ENCODE measurements at places on chromosomes 12 and 14.

GRCh38 chr14:34044666-34045306, 93.9 kb upstream of the EGLN3 start:
- no peak for DNase-seq

- no peak for DNase-seq
These were observed 35.3 kb downstream of the MSRB3 start for GRCh38 chr12:65313719-65314317.

DNA sequence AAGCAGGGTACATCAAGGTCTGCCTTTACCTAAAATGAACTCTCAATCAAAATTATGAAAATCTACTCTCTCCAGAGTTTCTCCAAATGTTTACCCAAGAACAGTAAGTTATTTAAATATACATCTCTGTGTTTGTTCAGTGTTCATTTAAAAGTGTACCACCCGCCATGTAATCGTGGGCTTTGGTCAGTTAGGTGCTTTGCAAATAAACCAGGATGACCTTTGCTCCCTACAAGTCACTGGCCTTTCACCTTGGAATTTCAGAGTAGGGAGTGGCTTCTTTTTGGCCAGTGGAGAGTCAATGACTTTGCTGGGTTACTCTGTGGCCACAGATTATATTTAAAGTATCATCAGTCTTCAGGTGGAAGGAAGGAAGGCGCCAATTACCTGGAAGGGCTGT, 74.6 kb upstream of the PTPRB start:
- no peak for DNase-seq

DNA sequence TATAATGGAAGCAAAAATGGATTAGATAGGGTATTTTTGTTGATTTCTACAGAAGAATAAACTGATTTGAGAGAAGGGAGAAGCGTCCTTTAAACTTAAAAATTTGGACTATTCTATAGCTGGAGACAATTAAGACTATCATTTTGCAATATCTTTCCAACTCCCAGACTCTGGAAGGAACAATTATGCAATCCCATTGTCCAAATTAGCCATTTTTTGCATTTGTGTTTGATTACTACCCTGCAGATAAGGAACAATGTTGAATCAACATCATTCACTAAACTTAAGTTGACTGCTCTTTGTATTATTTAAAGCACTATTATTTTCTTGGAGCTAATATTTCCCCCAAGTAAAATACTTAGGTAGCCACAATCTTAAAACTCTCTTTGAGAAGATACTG, 34.8 kb upstream of the SELPLG start:
- DNase-seq: no peak

All from amniotic stem cell (primary cell).